ENCODE measurements at places on chromosomes 4 and X.

- no peak for DNase-seq
Observed at GRCh38 chr4:6758728-6759127, 23.8 kb upstream of the KIAA0232 start.

DNA sequence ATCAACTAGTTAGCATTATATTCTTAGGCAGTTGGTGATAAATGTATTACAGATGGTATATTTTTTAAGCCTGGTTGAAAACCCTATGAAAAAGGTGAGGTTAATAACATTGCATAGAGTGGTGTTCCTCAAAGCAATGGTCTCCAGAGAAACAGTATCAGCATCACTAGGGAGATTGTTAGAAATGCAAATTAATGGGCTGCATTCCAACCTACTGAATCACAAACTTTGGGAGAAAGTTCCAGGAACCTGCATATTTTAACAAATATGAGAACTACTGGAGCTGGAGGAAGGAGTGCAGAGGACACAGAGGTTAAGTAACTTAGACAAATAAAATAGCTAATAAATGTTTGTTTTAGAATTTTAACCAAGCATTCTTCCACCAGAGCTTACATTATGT lies 166.9 kb upstream of the PCDH10 start:
- DNase-seq: no peak

DNA sequence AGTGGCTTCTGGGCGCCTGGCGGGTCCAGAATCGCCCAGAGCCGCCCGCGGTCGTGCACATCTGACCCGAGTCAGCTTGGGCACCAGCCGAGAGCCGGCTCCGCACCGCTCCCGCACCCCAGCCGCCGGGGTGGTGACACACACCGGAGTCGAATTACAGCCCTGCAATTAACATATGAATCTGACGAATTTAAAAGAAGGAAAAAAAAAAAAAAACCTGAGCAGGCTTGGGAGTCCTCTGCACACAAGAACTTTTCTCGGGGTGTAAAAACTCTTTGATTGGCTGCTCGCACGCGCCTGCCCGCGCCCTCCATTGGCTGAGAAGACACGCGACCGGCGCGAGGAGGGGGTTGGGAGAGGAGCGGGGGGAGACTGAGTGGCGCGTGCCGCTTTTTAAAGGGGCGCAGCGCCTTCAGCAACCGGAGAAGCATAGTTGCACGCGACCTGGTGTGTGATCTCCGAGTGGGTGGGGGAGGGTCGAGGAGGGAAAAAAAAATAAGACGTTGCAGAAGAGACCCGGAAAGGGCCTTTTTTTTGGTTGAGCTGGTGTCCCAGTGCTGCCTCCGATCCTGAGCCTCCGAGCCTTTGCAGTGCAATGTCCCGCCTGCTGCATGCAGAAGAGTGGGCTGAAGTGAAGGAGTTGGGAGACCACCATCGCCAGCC lies at the start of gene ATOH1:
ATOH1 (plus strand) TSS at position 422 of the 663 bp plus-strand sequence; CDS start at position 596, 174 bp downstream.
- DNase-seq: no peak

GRCh38 chrX:10501611-10502010 lies 118.8 kb downstream of the MID1 start:
- no peak for DNase-seq

- no peak for DNase-seq
Observed at GRCh38 chr4:174713181-174713580, 115.9 kb downstream of the GLRA3 start.

- no peak for DNase-seq
Observed at GRCh38 chr4:76963131-76963750, 13.7 kb downstream of the SEPTIN11 start.

DNA sequence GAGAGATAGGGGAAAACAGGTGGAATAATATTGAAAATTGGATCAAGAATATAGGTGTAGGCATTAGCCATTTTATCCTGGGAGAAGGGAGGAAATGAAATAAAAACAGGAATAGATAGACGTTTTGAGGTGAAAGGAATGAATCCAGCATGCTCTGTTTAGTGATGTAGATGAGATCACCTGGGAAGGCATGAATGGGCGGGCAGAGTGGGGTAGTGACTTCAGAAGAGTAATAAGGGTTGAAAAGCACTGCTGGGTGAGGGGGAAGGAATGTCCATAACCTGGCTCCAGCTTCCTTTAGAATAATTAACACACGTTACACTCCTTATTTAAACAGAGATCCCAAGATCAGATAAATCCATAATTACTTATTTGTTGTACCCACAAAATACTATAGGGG lies 191.1 kb upstream of the ANXA3 start:
- DNase-seq: no peak

DNA sequence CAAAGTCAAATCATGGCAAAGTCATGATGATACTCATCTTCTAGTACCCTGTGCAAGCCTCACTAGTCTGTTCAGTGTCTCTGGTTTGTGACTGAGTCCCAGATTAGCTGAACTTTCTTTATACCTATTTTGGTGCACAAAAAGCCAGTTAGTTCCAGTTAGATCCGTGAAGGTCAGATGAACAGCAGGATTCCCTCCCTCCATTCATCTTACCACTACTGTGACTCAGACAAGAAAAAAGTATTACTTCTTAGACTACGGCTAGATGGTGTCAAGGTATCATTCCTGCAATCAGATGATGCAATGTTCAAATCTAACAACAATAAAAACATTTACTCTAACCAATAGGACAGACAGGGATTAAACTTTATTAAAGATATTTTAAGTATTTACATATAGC lies 30.4 kb downstream of the ARHGEF6 start:
- DNase-seq: no peak

DNA sequence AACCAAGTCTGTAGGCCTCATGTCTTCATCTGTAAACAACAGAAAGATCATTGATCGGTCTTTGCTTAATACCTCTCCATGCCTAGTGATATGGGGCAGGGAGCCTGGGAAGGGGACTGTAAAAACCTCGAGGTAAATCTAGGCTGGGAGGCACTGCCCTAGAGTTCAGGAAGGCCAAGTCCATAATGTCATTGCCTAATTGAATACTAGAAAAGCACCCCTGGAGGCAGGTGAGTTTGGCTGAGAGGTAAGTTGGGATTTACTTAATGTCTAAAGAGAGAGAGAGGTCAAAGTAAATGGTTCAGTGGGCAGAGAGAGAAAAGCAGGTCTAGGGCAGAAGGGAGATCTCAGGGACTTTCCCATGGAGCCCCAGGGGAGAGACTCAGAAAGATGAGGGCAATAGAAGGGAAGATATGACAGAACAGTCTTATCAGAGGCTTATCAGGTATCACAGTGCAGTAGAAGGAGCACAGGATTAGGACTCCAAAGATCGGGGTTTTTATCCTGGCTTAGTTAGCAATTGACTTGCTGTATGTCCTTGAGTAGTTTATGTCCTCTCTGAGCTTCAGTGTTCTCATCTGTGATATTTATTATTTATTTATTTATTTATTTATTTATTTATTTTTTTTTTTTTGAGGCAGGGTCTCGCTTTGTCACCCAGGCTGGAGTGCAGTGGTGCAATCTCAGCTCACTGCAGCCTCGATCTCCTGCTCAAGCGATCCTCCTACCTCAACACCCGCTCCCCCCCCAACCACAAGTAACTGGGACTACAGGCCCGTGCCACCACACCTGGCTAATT lies 85.2 kb downstream of the SLC16A2 start:
- DNase-seq: no peak

- DNase-seq: no peak
Observed at GRCh38 chr4:23305026-23305425, 584.8 kb downstream of the PPARGC1A start.

GRCh38 chrX:97372001-97372766 lies 488.5 kb downstream of the RPA4 start:
- no peak for DNase-seq

DNA sequence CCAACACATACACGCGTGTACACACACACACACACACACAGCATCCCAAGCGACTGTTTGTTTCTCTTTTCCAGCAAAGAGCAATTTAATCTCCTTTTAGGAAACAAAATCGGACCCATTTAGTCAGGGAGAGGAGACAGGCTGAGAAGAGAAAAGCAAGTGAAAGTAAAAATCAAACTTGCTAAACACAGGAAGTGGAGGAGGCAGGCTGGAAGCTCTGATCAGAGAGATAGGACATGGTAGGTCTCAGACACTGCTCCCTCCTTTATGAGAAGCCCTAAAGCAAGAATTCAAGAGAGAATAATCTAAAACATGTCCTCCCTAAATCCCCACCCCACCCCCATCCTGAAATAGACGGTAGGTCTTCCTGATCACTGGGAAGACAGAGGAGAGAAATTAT lies 62.3 kb downstream of the GPC3 start:
- DNase-seq: no peak

- DNase-seq: no peak
Observed at GRCh38 chr4:184722798-184723197, 11.1 kb downstream of the CENPU start.

DNA sequence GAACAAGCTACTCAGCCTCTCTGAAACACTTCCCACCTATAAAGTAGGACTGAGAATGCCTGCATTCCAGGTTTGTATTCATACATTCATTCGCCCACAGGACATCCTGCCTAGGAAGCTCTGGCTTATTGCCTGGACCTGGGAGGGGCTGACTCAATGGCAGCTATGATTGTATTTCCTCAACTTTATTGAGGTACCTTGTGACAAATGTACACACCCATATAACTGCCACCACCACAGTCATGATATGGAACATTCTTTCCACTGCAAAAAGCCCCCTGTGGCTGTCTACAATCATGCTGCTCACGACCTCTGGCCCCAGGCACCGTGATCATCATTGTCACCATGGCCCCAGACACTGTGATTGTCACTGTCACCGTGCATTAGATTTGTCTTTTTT lies 68.3 kb downstream of the ABLIM2 start:
- DNase-seq: no peak

DNA sequence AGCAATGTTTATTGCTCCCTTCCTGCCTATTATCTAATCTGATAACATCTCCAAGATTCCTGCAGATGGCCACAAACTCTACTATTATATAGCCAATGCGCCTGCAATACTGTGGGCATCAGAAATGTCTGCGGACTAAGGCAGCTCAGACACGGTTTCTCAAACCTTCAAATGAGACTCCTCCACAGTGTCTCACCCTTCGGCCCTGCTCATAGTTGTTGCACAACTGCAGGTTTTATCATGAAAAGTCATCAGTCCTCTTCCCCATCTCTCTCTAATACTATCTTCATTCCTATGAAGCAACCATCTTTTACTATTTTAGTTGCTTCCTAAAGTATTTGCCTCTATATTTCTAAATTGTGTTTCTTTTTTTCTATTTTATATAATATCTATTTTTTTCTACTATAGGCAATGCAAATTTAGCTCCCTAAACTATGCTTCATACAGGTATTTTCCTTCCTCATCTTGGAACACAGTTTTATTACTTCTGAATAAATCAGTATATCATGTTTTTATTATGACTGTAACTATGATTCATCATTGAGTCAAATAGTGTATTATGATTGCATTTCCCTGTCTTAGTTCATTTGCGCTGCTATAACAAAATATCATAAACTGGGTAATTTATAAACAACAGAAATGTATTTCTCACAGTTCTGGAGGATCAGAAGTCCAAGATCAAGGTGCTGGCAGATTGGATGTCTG lies 129.7 kb upstream of the EDNRA start:
- DNase-seq: no peak

DNA sequence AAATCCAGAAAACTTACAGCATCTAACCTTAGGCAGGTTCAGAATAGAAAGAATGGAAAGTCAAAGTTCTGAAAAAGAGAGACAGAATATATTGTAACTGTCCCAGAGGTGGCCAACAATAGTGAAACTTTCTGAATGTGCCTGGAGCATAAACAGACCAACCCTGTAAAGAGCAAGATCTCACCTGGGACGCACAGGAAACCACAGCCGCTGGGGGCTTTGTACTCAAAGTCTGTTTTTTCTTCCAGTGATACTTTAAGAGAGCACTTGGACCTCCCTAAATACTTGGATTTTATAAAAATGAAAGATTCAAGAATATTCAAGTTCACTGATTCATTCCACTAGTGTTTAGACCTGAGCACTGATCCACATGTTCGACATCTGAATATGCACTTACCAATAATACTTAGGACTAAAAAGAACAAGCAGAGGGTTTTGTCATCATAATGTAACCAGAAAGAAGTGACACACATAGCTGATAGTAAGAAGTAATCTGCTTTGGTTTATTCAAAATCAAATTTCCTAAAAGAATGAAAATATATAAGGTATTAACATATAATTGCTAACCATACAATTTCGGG lies 35.3 kb downstream of the ARAP2 start:
- no peak for DNase-seq

GRCh38 chr4:5054532-5054931 lies 3.3 kb downstream of the STK32B start:
- DNase-seq: no peak

- DNase-seq: no peak
Observed at GRCh38 chr4:15416357-15417232, 11.2 kb upstream of the C1QTNF7 start.

- no peak for DNase-seq
Observed at GRCh38 chrX:132023896-132024386, 839 bp downstream of the STK26 start.

DNA sequence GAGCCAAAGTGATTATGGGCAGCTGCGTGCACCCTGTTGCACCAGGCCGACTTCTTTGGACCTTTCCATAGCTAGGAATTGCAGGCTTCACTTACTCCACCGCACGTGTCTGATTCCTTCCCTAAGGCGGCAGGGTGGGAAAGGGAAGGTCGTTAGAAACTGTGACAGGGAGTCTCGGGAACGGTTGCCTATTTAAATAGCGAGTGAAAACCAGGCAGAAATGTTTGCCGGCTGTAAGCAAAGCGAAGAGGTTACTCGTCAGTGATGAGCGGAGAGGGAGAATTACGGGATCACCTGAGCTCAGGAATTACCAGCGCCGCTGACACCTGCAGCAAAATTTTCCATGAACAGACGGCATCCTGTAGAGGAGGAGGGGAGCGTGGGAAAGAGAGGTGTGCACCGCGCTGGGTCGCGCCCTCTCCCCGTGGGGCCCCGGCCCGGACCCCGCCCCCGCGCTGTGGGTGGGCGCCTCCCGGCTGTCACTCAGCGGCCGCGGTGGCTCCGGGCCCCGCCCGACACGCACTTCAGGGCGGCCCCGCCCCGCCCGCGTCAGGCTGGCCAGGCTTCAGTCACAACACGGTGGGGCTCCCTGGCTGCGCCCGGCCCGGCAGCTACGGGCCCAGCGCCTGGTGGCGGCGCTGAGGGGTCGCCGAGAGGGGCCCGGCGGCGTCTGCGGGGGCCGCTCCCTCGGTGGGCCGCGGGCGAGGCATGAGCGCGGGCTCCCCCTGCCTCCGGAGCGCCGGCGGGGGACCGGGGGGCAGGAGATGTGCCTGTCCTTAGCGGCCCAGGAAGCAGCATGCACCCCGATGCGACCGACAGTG lies at the start of gene SNX25:
SNX25 (plus strand) TSS at position 568 of the 821 bp plus-strand sequence; CDS start at position 797, 229 bp downstream.
- no peak for DNase-seq

- DNase-seq: no peak
Observed at GRCh38 chr4:168573870-168574269, 77.0 kb downstream of the PALLD start.

GRCh38 chr4:154044108-154044531 lies 255.2 kb upstream of the SFRP2 start:
- DNase-seq: no peak
